ENCODE measurements at places on chromosomes 11 and 22.

DNA sequence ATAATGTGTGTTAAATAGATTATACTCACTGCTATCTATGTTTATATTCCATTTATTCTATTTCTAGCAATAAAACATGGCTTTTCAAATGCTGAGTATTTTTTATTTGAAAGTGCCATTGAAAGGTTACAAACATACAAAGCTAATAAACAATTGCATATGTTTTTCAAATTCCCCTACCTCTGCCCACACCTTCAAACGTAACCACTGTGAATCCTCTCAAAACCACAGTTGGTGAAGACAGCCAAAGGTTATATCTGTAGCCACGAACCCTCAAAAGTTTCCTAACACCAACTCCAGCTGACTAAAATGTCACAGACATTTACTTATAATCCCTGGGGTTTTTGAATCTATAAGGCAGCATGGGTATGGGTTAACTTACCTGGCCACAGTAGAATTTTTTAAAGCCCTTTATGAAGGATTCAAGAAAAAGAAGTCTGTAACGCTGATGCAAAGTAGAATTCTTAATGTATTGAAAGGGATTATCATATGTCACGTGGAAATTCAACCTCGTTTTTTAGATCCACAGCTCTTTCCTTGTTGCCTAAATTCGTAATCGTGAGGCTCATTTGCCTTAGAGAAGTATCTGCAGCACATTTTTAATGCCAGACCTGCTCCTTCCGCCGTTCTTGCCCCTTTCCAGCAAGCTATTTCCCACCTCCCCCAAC, 122.5 kb upstream of the ZC3H12C start:
- DNase-seq, result no peak

- DNase-seq, result peak; percentile 25
Observed at GRCh38 chr11:63670096-63670432, 1.1 kb downstream of the ATL3 start.

GRCh38 chr11:111980062-111980461, 42.9 kb downstream of the DIXDC1 start:
- no peak for DNase-seq

DNA sequence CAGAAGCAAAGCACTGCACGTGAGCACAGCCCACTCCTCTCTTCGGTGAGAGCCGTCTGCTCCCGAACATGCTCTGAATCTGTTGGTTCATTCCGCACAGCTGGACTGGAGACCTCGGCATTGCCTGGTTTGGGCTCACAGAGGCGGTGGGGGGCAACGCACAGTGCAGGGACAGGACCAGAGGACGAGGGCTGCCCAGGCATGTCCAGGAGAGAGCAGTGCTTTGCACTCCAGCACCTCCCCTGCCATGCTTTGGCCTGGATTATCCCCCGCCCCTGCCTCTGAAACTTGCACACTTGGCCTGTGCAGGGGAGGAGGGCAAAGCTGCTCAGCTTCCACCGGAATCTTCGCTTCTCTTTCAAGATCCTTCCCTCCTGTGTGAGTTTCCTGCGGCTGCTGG, 536.5 kb downstream of the BRD1 start:
- no peak for DNase-seq

DNA sequence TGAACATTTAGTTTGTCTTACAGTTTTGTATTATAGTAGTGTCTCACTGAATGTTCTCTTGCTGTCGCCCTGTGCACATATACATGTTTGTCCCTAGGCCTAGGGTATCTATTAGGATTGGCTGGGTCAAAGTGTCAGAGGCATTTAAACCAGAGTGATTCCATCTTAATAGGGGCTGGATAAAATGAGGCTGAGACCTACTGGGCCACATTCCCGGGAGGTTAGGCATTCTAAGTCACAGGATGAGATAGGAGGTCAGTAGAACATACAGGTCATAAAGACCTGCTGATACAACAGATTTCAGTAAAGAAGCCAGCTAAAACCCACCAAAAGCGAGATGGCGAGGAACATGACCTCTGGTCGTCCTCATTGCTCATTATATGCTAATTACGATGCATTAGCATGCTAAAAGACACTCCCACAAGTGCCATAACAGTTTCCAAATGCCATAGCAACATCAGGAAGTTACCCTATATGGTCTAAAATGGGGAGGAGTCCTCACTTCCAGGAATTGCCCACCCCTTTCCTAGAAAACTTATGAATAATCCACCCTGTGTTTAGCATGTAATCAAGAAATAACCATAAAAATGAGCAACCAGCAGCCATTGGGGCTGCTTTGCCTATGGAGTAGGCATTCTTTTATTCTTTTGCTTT, 82.6 kb downstream of the LDLRAD3 start:
- DNase-seq, result no peak

GRCh38 chr11:79054636-79055035, 386.2 kb downstream of the TENM4 start:
- DNase-seq, result peak; percentile 62

DNA sequence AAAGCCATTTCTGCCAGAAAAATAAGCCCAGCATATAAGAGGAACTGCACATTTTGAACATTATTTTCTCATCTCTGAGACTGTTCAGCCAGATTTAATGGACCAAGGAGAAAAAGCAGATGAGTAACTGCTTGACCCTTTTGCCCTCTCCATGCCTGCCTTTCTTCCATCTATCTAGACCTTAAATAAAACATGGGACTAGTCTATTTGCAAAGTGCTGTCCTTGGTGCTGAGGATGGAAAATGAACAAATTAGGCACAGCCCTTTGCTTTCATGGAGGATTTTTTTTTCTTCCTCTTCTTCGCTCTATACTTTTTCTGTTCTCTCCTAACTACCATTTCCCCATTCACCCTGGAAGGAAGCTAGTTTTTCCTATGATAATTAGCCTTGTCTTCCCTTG, 361.3 kb downstream of the GRM5 start:
- no peak for DNase-seq

DNA sequence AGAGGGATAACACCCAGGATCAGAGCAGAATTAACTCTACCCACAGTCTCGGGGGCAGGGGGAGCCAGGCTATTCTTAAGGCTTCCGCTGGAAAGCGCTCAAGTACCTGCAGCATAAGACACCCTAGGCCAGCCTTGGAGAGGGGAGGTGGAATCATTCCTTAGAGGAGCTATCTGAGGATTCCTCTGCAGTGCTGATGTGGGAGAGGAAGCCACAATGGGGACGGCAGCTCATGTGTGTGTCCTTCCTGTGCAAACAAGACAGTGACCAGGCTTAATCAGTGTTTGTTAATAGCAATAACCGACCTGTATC, 382.2 kb upstream of the CADM1 start:
- DNase-seq, result peak; percentile 52

DNA sequence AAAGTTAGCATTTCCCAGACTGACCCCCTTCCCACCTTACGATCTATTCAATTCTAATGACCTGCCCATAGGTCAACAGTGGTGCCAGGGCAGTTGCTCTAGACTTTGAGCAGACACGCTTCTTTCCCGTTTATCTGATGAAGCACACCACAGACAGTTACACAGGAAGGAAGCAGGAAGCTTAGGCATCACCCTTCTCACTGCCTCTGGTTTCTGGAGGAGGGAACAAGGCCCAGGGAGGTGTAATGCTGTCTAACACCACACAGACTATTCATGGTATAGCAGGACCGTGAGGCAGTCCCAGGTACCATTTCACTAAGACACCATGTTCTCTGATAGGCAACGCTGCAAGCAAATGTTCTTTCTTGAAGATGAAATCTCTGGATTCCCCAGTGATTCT, 279.4 kb downstream of the NTM start:
- DNase-seq, result no peak

DNA sequence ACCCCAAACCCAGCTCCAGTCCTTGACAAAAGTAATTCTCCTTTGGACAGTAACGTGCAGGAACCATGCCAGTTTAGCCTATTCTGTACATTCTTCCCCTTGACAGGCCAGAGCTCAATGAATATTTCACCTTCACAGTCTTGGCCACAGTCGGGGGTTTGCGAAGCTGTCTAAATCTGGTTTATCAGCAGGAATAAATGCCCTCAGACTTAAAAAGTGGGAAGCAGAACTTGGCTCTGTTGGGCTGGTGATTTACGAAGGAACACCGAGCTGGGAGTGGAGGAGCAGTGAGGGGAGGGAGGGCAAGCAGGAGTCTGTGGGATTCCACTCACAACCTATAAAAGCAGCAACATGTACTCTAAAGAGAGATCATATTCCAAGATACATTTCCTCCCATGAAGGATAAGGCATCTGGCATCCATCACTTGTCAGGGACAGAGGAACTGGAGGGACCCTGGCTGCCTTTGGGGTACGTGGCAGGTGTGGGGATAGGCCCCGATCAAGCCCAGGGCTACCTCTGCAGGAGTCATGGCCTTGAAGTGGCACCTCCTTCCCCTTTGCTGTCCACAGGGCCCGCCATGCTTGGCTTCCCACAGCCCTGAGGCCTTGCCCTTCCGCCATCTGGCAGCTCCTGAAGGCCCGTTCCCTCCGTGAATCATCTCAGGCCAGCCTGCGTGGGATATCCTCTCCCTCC, 154.3 kb downstream of the ADAMTS15 start:
- no peak for DNase-seq

GRCh38 chr11:97118614-97119200, 728.9 kb downstream of the JRKL start:
- no peak for DNase-seq

DNA sequence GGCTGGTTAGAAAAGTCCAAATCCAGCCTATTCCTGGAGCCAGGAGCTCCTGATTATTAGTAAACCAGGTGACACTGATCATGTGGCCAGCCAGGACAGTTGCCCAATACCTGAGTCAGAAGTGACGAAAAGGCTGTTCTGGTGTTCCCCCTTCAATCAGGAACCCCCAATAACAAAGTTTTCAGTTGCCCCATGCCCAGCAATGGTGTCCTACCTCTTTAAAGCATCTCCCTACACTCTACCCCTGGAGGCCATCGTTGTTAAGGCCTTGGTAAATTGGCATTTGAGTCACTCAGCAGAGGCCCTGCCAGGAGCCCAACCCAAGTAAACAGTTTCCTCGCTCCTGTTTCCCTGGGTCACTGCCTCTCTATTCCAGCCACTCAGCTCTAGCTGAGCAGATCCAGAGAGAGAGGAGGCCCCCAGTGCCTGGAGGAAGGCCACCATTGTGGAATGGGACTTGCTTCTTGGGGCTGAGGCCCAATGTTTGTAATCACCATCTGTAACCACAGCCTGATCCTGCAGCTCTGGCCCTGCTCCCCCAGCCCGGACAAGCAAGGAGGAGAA, 25.0 kb downstream of the ARHGAP1 start:
- peak; percentile 15 for DNase-seq

- peak; percentile 51 for DNase-seq
Observed at GRCh38 chr11:57458410-57459163, 1.7 kb upstream of the RTN4RL2 start.

GRCh38 chr11:43697679-43698078, 17.1 kb downstream of the HSD17B12 start:
- DNase-seq, result no peak

GRCh38 chr11:11620173-11620920, 1.5 kb downstream of the GALNT18 start:
- DNase-seq, result peak; percentile 88

- no peak for DNase-seq
Observed at GRCh38 chr11:111355956-111356659, 23.0 kb downstream of the POU2AF1 start.

- DNase-seq, result no peak
Observed at GRCh38 chr22:47205554-47205953, 443.1 kb downstream of the TBC1D22A start.

DNA sequence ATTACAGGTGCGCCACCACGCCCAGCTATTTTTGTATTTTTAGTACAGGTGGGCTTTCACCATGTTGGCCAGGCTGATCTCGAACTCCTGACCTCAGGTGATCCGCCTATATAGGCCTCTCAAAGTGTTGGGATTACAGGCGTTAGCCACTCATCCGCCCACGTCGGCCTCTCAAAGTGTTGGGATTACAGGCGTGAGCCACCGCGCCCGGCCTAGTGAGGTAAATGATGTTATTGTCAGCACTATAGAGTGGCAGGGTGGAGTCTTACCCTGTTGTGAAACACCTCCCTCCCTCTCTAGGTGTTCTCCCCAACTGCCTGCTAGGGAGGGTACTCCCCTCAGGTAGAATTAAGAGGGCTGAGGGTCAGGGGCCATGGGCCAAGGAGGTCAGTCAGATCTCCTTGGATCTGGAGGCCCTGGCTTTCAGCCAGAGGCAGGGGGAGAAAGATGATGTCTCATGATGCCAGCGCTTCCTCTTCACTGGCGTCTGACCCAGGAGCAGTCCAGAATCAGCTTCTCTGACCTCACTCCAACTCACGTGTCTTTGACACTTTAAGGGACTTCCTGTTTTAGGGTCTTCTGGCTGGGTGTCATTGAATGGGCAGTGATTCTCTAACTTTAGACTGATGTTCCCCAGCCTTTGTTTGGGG, 2.0 kb downstream of the GGA1 start:
- DNase-seq, result no peak

- peak; percentile 64 for DNase-seq
Observed at GRCh38 chr11:8910649-8911026, 351 bp upstream of the AKIP1 start.

GRCh38 chr22:32729412-32729811, 72.1 kb upstream of the TIMP3 start:
- DNase-seq, result no peak

DNA sequence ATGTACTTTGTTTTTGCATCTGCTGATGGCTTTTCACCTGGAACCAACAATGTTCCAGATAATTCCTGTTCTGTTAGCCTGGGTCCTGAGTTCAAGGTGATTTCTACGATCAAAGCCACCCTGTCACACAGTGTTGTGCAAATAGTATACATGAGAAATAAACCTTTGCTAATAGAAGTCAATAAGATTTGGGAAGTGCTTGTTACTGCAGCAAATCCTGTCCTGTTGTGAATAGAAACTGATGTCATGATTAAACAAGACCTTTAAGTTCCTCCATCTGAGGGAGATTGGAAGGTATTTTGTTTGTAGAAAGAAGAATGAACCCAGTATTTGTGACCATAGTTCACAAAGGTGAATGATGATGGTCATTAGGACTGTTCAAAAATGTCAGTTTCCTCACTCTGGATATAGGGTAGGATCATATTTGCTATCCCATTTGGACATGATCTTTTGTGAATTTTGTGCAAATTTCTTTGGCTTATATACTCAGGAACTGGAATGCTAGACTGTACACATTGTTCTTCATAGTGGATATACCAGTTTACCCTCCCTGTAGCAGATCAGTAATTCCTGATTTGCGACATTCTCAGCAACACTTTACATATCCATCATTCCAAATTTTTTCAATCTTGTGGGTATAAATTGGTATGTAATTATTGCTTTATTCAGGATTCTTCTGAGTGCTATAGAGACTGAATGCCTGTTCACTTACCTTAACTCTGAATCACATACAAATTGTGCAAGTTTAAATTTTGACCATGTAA, 428.5 kb downstream of the METTL15 start:
- DNase-seq, result no peak

Data from DMS53 (cell line).